Endothelial cell (in vitro differentiated cells): ENCODE measurements at places on chromosomes 11 and 22.

- H3K4me1 ChIP-seq, result peaks cover 2% of the 10 kb centered on the region
- DNase-seq, result no peak
- no peaks in the 10 kb centered on the region for H3K36me3 ChIP-seq
- no peak overlapping the region for H3K27ac ChIP-seq
These were observed 28.4 kb upstream of the KCNQ1OT1 start for GRCh38 chr11:2728128-2728662.

DNA sequence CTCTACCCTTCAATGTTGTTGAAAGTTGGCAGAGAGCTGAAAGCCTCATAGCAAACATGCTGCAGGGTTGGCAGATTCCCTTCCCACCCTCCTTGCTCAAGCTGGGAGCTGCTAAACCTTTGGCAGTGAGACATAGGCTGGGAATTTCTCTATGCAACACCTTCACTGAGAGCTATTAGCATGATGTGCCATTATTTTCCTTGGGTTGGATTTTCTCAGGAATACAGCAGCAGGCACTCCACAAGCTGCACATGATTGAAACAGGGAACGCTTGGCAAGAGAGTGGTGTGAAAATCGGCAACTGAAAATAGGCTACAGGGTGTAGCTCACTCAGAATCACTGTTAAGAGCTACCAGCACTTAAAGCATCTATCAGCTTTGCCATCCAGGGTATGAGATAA is 9.6 kb upstream of the ALKBH3 start:
- DNase-seq, result no peak
- H3K4me1 ChIP-seq, result no peaks in the 10 kb centered on the region
- H3K27me3 ChIP-seq, result peaks cover 5% of the 10 kb centered on the region
- H3K27ac ChIP-seq, result no peak overlapping the region
- peaks cover 4% of the 10 kb centered on the region for H3K36me3 ChIP-seq
- H3K4me3 ChIP-seq, result no peak overlapping the region

DNA sequence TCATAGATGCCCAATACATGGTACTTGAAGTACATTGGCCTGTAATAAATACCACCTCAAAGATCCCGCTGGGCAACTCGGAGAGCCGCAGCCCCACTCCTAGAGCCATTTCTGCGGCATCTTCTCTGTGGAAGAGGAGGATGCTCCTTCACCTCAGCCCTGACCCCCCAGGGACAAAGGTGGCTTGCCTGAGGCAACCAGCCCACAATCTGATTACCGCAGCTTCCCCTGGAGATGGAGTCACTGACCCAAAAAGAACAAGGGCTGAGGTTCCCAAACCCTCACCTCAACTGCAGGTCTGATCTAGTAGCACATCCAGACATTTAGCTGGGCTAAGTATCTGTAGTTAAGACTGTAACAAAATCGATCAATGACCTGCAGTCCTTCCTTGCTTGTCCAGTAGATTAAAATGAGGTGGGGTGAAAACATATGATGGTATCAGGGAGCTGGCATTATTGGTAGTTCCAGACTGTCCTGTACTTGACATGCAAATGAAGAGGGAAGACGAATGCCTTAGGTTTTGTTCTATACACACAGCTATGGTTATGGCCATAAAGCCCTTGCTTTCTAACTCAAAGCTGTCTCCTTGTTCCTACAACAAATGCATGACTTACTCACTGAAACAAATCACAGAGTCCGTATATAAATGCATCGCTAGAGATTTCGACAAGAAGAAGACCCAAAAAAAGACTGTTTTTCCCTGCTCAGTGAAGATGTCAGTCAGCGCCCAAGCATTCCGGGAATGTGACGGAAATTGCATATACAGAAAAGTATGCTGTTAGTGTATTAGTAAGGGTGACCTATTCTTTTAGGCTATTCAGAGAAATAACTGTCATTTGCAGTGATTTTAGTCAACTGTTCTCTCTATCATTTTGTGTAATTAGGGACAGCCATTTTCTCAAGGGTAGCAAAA is 33.7 kb downstream of the C11orf71 start:
- H3K4me1 ChIP-seq, result peaks cover 2% of the 10 kb centered on the region
- H3K27ac ChIP-seq, result no peak overlapping the region
- H3K36me3 ChIP-seq, result no peaks in the 10 kb centered on the region
- DNase-seq, result no peak
- H3K27me3 ChIP-seq, result no peaks in the 10 kb centered on the region
- H3K4me3 ChIP-seq, result no peak overlapping the region

DNA sequence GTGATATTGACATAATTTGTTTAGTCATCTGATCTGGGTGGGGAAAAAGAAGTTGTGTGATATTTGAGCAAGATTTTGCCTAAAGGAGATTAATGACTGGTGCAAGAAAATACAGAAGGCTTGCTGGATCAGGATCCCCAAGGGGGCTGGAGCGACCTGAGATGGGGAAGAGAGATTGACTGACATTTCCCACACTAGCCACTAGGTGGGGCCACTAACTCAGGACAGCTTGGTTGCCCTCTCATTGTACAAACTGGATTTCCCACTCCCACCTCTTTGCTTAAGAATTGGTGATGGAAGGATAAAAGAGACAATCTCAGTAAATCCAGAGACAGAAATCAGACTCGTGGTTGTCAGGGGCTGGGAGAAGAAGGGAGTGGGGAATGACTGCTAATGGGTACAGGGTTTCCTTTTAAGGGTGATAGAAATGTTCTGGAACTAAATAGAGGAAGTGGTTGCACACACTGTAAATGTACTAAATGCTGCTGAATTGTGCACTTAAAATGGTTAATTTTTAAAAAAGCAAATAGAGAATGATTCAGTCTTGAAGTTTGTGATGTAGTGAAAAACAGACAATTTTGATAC is 50.7 kb downstream of the CTTN start:
- peak overlapping the region; percentile 63 for H3K4me3 ChIP-seq
- H3K27ac ChIP-seq, result no peak overlapping the region
- peaks cover 21% of the 10 kb centered on the region for H3K36me3 ChIP-seq
- H3K27me3 ChIP-seq, result peaks cover 8% of the 10 kb centered on the region
- DNase-seq, result no peak
- peaks cover 9% of the 10 kb centered on the region for H3K4me1 ChIP-seq

- H3K4me3 ChIP-seq, result peak overlapping the region; percentile 77
- peaks cover 13% of the 10 kb centered on the region for H3K4me1 ChIP-seq
- peak; percentile 74 for DNase-seq
- no peaks in the 10 kb centered on the region for H3K36me3 ChIP-seq
These were observed 2.8 kb upstream of the CCND1 start for GRCh38 chr11:69637941-69638871.

DNA sequence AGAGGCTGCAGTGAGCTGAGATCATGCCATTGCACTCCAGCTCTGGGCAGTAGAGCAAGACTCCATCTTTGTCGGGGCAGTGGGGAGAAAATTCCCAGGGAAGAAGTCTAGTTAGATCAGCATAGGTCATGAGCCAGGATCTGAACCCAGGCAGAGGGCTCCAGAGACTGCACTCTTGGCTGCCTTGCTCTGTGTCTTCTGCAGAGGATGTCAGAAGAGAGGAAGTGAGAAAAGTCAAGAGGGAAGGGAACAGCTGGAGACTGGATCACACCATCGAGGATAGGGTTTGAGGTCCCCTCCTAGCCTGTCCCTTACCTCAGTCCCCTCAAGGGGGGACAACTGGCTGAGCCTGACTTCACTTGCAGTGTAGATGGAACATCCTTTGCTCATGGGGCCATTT is 5.8 kb downstream of the MYOD1 start:
- no peak for DNase-seq
- H3K27ac ChIP-seq, result no peak overlapping the region
- H3K27me3 ChIP-seq, result peaks cover 4% of the 10 kb centered on the region
- H3K36me3 ChIP-seq, result no peaks in the 10 kb centered on the region
- no peaks in the 10 kb centered on the region for H3K4me1 ChIP-seq

DNA sequence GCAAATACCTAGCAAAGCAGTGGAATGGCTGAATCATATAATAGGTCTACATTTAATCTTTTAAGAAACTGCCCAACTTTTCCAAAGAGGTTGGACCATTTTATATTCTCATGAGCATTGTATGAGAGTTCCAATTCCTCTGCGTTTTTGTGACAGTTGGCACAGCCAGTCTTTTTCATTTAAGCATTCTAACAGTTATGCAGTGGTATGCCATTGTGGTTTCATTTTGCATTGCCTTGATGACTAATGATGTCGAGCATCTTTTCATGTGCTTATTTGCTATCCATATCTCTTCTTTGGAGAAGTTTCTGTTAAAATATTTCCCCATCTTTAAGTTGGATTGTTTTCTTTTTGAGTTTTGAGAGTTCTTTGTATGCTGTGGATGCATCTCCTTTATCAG is 38.7 kb downstream of the EIF3F start:
- H3K36me3 ChIP-seq, result no peaks in the 10 kb centered on the region
- no peaks in the 10 kb centered on the region for H3K4me1 ChIP-seq
- no peak for DNase-seq
- H3K27ac ChIP-seq, result no peak overlapping the region
- peaks cover 4% of the 10 kb centered on the region for H3K27me3 ChIP-seq
- no peak overlapping the region for H3K4me3 ChIP-seq

DNA sequence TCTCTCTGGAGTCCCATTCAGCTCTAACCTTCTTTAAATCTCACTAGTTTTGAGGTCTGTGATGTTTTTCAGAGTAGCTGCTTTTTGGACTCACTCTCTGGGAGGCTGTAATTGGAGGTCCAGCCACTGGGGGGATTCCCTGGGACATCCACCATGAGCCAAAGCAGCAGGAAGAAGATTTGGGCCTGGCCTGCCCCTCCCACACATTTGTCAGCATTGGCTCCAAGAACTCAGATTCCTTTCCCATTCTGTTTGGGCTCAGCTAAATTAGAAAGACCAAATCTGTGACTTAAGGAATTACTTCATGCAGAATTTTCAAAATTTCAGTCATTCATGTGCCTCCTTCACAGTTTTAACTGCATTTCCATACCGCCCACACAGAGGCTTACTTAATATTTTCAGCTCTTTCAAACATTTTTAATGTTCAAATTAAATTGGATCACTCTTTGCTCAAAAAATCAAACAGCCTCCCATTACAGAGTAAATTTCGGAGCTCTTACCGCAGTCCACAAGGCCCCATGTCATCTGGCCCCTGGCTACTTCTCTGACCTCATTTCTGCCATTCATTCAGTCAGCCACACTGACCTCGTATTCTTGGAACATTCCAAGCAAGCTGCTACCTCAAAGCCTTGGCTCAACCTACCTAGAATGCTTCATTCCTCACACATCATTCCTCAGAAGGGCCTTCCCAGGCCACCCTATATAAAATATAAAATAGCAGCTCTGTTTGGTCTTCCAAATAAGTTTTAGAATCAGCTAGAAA is 54.5 kb upstream of the RRAS2 start:
- H3K4me3 ChIP-seq, result no peak overlapping the region
- H3K36me3 ChIP-seq, result no peaks in the 10 kb centered on the region
- peak; percentile 36 for DNase-seq
- H3K4me1 ChIP-seq, result peaks cover 31% of the 10 kb centered on the region
- no peak overlapping the region for H3K27ac ChIP-seq
